AG10803 (cell line): ENCODE measurements at places on chromosomes 11 and 22.

- DNase-seq: no peak
These were observed 87.1 kb upstream of the YWHAH start for GRCh38 chr22:31857247-31857646.

DNA sequence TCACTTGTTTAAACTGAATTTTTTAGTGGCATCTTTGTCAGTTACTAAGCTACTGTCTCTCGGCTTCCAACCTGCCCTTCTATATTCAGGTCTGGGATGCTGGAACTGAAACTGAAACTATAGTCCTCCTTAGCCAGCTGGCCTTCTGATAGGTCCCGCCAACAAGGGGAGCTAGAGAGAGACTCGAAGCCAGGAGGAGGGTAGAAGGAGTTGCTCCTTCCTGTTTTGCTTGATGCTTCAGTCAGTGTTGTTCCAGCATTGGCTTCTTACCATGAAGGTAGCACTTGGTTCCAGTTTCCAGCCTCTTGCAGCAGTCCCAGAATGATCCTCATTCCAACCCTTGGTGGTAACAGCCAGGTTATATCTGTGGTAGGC, 32.9 kb upstream of the HORMAD2 start:
- DNase-seq: peak; percentile 4

- no peak for DNase-seq
These were observed 109.6 kb upstream of the CHORDC1 start for GRCh38 chr11:90332415-90332814.

- no peak for DNase-seq
These were observed 4.4 kb downstream of the MOGAT2 start for GRCh38 chr11:75721852-75722668.

GRCh38 chr11:73680687-73681086, 34.3 kb downstream of the PLEKHB1 start:
- no peak for DNase-seq
